ENCODE measurements at places on chromosomes 1 and 21.

GRCh38 chr21:26652854-26653253 lies 79.8 kb upstream of the CYYR1 start:
- DNase-seq: peak; percentile 72

DNA sequence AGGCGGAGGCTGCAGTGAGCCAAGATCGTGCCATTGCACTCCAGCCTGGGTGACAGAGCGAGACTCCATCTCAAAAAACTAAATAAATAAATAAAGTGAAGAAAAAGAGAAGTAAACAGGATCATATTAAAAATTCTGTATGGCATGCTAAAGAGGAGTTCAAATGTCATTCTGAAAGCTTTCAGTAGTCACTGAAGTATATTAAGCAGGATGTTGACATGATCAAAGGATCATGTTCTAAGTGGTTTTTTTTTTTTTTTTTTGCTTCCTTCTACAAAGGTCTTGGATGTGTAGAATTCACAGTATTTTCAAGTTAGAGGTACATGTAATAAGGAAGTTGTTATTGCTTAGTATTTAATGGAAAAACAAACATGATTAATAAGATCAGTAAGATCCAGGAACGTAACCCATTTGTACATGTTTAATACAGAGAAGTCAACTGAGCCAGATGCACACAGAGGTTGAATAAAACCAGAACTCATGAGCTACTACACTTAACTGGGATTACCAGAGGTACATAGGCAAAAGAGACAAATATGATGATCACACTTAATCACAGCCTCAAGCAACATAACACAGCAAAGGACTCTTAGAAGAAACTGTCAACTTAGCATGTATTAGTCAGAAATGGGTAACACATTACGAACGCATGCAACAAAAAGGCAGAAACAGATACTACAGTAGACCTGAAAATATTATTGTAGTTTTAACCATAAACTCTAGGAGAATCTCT lies 12.2 kb downstream of the CDC42BPA start:
- no peak for DNase-seq

- no peak for DNase-seq
Observed at GRCh38 chr1:200891774-200892157, 2.9 kb upstream of the INAVA start.

- peak; percentile 39 for DNase-seq
Observed at GRCh38 chr1:94240822-94241221, 3.4 kb upstream of the ARHGAP29 start.

DNA sequence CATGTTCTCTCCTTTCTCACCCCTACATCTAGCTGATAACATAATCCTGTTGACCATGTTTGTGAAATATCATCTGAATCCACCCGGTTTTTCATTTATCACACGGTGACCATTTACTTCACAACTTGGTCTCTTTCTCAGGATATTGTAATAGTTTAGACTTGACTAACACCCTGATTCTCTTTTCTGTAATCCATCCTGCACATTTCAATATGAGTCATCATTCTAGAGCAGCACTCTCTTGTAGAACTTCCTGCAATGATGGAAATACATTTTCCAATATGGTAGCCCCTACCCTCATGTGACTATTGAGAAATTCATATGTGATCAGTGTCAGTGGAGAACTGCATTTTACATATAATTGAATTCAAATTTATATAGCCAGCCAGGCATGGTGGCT lies 2.3 kb upstream of the JAM2 start:
- peak; percentile 2 for DNase-seq

DNA sequence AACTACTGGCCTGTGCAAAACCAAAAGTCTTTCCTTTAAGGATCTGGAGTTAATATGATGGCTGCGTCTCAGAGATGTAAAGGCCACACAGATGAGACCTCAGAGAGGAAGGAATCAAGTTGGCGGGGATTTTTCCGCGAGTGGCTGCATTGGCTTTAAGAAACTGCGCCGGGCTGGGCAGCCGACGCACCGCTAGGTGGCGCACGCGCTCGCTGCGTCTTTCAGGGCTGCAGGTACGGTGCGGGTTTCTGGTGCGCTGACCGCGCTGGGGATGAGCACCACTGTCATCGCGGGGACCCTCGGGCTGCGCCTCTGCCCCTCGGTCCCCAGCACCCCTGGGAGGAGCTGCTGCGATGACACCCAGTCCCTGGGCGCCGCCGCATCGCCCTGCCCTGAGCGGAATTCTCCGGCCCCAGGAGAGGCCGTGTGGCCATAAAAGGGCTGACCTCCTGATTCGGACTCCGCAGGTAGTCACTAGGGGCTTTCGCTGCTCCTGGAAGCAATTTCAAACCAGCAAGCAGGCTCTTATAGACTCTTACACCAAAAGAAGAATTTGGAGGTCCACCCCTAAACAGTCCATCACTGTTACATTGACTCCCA lies 241.0 kb downstream of the KCNJ6 start:
- DNase-seq: peak; percentile 49

- DNase-seq: peak; percentile 61
Observed at GRCh38 chr1:115670476-115671175, 28.9 kb downstream of the VANGL1 start.

GRCh38 chr1:37012226-37012625 lies 22.1 kb downstream of the GRIK3 start:
- DNase-seq: no peak
